Gastrocnemius medialis (tissue), 4 donors: ENCODE measurements at places on chromosomes 4 and X. TPM values are rescaled to one million over a fixed set of nuclear protein-coding genes. Genes with fewer than 3 reads are reported as not detected.

- DNase-seq: no peak
These were observed 101.2 kb downstream of the SMIM20 start for GRCh38 chr4:26015133-26015651.

- no peak for DNase-seq
These were observed 179.4 kb downstream of the RBM46 start for GRCh38 chr4:154960476-154960875.

GRCh38 chr4:187433141-187433540 is 562.4 kb upstream of the ZFP42 start:
- DNase-seq: no peak

GRCh38 chr4:77454858-77455257 is 150.8 kb upstream of the CXCL13 start:
- DNase-seq: no peak

GRCh38 chrX:68665502-68665901 is 18.0 kb downstream of the STARD8 start:
- no peak for DNase-seq

DNA sequence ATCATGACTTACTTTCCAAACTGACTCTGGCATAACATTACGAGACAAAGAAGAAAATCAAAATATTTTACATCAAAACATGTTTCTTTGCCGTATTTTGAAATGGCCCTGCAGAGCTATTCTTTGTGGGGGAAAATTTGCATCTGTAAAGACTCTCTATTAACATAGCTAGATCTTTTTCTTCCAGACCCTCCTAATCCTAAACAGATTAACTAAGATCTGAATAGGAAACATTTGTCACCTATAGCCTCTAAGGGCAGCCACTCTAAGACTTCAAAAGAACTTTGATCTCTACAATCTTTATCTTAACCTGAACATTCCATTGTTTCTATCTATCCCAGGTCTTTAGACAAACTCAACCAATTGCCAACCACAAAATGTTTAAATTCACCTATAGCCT is 176.6 kb upstream of the CENPE start:
- no peak for DNase-seq

The TRPC5OS gene
- not detected for total RNA-seq

The PRKG2 gene
- not detected for total RNA-seq
